CD4-positive, alpha-beta T cell (primary cell): ENCODE measurements at places on chromosomes 6 and 20. TPM values are rescaled to one million over a fixed set of nuclear protein-coding genes. Genes with fewer than 3 reads are reported as not detected.

DNA sequence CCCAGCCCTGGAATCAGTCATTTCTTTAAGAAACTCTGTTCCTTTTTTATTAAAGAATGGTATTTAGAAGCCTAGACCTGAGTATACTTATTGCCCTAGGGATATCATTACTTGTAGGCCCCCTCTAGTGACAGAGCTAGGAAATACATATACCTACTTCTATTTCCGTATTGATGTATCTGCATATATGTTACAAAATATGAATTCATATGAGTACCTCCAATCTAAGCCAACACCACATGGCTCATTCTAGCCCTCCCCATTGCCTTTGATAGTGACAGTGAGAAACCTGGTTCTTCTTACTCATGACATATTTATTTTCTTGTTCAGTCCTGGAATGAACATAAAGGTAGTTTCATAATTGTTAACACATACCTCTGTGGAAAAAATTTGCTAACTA is 137.2 kb downstream of the FARS2 start:
- DNase-seq = no peak

- DNase-seq = no peak
Observed at GRCh38 chr6:55853008-55854001, 22.1 kb downstream of the BMP5 start.

GRCh38 chr6:37647765-37648085 is 50.0 kb downstream of the MDGA1 start:
- DNase-seq = no peak

GRCh38 chr6:89139509-89140346 is 6.1 kb upstream of the PM20D2 start:
- no peak for DNase-seq

- no peak for DNase-seq
Observed at GRCh38 chr20:5181958-5182357, 55.1 kb downstream of the CDS2 start.

DNA sequence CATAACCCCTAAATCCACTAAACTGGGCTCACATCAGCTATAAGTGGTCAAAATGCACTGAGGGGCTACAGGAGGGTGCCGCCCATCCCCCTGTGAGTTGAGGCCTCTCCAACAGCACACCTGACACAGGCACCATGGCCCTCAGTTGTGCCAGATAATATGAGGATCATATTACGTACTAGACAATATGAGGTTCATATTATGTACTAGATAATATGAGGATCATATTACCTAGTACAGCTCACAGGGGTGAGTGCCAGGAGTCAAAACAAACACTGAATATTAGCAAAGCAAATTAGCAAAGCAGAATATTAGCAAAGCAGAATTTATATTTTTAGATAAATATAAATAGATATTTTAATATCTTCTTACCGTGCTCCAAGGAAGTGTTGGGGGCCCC is 35.3 kb downstream of the CD24 start:
- no peak for DNase-seq

GRCh38 chr6:85673198-85674139 is 30.8 kb upstream of the SYNCRIP start:
- DNase-seq = no peak

Gene ULBP2
- total RNA-seq = 1.8 TPM
